ENCODE measurements at places on chromosomes 6 and 20. TPM values are rescaled to one million over a fixed set of nuclear protein-coding genes. Genes with fewer than 3 reads are reported as not detected.

The ENPP4 gene
- total RNA-seq = 4.2 TPM

The COL20A1 gene
- not detected for total RNA-seq

The GHRH gene
- total RNA-seq = not detected

The POLR1H gene
- 21.7 TPM for total RNA-seq

The MYMX gene
- total RNA-seq = 0.25 TPM

The DPPA5 gene
- total RNA-seq = not detected

The TRIM31 gene
- total RNA-seq = not detected

The CYB5R4 gene
- 5.4 TPM for total RNA-seq

The TBXT gene
- total RNA-seq = not detected

The BHLHE23 gene
- not detected for total RNA-seq

The SOX18 gene
- total RNA-seq = not detected

The TMEM217 gene
- 0.89 TPM for total RNA-seq

The OR2H1 gene
- total RNA-seq = not detected

The COL9A3 gene
- 7.9 TPM for total RNA-seq

The LINC00237 gene
- not detected for total RNA-seq
